ENCODE measurements at places on chromosomes 7 and 10.

- no peak for DNase-seq
These were observed 83.6 kb downstream of the WDFY4 start for GRCh38 chr10:48768144-48768766.

GRCh38 chr10:33681595-33681994 is 347.1 kb upstream of the NRP1 start:
- no peak for DNase-seq

- no peak for DNase-seq
These were observed 74.3 kb upstream of the SHH start for GRCh38 chr7:155886391-155887173.

DNA sequence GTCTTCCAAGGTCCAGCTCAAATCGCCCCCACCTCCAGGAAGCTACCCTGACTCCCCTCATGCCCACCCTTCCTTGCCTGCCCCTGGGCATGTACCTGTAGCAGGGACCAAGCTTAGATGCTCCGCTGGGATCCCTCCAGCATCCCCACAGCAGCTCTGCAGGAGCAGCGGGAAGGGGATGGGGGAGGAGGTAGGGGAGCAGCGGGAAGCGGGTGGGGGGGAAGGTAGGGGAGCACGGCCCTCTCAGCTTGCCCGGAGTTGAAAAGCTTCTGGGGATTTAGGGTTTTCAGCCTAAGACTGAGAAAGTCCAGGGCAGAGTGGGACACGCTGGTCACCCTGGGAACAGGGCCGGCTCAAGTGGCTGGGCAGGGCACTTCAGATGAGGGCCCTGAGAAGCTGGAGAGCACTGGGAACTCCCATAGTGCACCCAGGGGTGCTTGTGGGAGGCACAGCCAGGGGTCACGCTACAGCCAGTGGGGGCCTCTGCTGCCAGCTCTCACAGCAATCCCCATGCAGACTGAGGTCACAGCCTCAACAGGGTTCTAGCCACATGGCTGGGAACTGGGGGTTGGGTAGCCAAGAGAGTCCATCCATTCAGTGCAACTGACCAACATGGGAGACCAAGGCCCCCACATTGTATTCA is 13.4 kb downstream of the WDR86 start:
- DNase-seq = no peak

Measured in fibroblast of upper back skin (primary cell).